Activated T-helper 1 cell treated with Interleukin-2 at 50 U/mL for 16 hours (primary cell): ENCODE measurements at places on chromosomes 12 and 14.

DNA sequence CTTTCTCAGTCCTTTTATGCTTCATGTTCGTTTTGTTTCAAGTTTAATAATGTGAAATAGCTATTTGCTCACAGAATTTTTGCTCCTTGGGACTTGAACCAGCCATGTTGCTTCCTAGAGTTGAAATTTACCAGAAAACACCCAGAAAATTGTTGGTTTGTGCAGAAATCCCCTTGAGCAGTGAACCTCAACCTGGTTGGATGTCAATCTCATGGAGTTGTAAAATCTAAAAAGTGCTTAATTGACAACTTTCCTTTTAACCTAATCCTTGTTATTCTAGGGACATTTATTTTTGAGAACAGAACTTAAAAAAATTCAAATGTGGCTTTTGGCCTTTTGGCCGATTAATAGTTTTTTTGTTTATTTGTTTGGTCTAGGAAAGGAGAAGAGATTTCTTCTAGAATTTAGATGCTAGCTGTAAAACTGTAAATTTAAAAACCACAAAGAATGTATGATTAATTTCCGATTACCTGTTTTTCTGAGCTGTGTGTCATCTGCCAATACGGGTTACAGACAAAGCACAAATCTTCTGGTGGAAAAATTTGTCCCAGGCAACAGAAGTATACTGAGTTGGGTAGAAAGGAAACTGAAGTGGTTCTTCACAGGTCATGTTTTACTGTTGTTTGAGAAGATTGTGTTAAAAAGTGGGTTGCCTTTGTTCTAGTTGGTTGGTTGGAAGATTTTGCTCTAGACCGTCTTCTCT lies 154.4 kb downstream of the FUT8 start:
- DNase-seq: no peak

- DNase-seq: no peak
Measured at GRCh38 chr14:99389174-99389826, 91.4 kb downstream of the SETD3 start.

GRCh38 chr14:45284802-45285201 lies 31.8 kb upstream of the MIS18BP1 start:
- DNase-seq: no peak

- no peak for DNase-seq
Measured at GRCh38 chr14:69356903-69357543, 41.1 kb downstream of the ERH start.

GRCh38 chr14:33126433-33126832 lies 187.8 kb downstream of the NPAS3 start:
- DNase-seq: no peak
